ENCODE measurements at places on chromosomes 4 and X.

DNA sequence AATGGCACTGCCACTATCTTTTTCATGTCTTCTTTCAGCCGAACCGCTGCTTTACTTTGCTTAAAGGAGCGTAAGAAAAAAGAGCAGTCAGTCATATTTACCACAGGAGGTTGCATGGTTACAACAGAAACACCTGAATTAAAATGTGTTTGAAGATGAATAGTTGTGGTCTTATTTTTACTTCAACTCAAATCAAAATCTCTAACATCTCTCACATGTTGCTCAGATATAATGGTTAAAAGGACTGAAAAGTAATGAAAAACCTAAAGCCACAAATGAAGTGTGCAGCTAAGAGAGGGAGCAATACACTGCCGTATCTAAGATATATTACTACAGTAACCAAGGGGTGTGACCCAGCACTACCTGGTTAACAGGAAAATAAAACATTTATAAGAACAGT is 27.4 kb downstream of the FAM13A start:
- no peak for DNase-seq

- DNase-seq = no peak
These were observed 112.6 kb upstream of the FAM9A start for GRCh38 chrX:8913655-8914409.

- DNase-seq = no peak
These were observed 16.2 kb downstream of the JAKMIP1 start for GRCh38 chr4:6184169-6184568.

GRCh38 chr4:40678421-40678820 is 48.8 kb upstream of the RBM47 start:
- DNase-seq = no peak

GRCh38 chrX:118760025-118760424 is 32.6 kb downstream of the IL13RA1 start:
- DNase-seq = no peak

DNA sequence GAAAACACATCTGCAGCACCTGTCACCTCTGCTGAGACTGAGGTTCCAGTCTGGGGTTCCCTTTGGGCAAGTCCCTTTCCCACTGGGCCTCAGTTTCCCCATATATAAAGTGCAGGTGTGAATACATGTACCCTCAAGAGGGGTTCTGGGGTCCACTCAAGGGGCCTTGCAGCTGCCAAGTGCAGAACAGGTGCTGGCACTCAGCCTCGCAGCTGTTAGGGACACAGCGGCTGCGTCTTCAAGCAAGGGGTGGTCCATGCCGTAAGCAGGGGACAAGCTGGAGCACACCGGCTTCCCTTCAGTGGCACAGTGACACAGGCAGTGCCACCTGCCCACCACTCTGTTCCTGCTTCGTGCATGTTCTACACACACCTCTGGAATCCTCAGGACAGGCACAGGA is 86.9 kb upstream of the PSAPL1 start:
- no peak for DNase-seq

DNA sequence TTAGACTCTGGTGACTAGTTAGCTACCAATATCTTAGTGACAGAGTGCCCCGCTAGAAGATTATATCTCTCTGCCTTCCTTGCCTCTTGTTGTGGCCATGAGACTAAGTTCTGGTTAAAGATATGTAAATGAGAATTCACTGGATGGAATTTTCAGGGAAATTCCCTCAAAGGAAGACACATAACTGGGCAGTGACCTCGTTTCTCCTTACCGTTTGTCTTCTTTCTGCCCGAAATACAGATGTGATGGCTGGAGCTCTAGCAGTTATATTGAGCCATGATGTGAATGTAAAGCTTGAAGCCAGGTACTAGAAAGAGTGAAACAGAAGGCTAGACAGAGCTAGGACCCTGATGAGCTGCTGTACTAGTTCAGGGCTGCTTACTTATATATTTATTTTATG is 80.5 kb downstream of the FHDC1 start:
- no peak for DNase-seq
